ENCODE measurements at places on chromosomes 11 and 22.
A peak's percentile ranks its signal among the peaks of the same experiment; 100 is the strongest.

DNA sequence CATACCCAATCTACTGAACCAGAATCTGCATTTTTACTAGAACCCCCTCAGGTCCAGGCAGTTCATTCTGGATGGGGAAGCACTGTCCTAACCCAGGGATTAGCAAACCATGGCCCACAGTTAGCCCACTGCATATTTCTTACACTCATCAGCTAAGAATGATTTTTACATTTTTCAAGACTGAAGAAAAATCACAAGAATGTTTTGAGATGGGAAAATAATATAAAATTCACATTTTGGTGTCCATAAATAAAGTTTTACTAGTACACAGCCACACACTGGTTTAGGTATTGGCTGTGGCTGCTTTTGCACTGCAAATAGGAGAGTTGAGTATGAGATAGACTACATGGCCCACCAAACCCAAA, 59.4 kb downstream of the PPFIBP2 start:
- DNase-seq: no peak

DNA sequence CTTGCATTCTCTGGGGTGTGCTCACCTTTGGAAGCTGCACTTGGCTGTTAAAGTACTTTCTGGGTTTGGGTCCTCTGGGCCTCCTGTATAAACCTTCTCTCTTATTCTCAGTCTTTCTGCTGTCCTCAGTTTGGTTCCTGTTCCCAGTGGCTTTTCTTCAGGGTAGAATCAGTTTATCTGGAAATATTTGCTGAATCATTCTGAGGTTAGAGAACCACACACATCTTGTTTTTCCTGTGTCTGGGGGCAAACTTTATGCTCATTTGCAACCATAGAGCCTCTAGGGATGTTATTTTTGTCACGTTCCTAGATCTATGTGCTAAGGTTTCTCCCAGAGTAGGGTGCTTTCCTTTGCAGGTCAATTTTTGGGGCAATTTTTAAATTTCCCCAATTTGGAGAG, 224.3 kb upstream of the C11orf87 start:
- no peak for DNase-seq

DNA sequence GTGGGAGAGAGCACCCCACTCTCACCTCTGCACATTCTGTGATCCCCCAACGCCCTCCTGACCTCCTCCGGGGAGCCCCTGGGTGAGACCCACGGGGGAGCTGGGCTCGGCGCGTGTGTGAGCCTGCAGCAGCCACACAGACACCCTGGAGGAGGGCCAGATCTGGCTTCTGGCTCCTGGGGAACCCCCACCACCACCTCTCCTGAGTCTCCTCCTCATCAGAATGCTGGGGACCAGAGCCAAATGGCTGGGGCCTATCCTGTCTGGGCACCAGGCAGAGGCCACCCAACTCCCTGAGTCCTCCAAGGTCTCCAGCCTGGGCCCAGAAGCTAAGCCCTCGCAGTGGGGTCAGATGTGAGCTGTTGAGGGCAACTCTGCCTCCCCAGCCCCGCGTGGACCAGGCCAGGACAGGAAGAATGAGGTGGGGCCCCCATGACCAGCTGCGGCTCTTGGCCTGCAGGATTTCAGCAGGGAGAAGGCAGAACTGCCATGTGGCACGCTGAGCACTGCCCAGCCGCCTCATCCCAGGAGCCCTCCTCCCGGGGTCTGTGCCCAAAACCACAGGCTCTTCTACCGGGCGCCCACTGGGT, 5.5 kb upstream of the PIM3 start:
- DNase-seq: no peak

DNA sequence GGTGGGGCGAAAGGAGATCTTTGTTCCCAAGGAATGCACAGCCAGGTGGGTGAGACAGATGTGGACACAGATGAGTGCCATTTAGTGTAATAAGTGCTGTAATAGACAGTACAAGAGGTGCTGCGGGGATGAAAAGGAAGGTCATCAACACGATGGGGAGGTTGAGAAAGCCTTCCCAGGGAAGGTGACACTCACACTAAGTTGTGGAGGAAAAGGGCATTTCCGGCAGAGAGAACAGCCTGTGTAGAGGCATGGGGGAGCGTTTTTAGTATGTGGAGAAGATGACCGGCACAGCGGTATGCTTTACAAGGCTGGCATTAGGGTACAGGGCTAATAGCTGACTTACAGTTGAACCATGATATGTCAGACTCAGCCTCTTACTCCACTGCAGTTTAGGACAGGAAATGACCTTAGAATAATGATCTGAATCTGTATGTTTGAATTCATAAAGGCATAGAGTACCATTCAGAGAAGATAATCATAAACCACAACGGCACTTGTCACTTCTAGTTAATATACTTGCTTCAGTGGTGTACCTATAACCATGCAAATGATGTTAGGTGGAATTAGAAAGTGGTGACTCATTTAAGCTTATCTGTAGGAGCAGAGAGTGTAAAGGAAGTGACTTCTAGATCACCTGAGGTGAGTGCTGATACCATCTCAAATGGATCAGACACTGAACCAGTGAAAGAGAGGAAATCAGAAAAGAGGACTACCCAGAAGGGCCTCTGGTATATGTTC, 60.6 kb downstream of the FAM83F start:
- no peak for DNase-seq

DNA sequence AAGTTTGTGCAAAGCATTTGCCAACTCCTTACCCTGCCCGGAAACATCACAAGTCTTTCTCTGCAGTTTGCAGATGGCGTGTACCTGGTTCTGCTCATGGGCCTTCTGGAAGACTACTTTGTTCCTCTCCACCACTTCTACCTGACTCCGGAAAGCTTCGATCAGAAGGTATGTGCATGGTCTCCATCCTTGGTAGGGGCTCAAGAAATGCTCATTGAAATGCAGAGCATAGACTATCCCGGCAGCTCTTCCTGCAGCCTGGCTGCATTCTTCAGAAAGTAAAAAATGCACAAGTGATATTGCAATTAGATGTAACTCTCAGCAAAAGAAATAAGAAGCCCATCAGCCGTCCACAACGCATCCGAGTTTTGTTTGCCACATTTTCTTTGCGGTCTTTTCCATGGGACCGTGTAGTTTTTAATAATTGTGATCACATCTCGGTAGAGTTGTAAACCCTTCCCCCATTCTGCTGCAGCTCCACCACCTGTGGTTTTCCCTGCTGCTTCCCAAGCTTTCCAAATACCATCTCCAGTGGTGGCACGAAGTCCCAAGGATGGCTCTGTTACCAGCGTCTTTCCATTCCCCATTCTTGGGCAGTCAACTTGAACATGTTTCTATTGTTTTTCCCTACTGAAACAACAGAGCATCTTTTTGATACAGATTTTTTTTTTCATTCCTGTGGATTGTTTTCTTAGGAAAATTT, 22.7 kb upstream of the PARVG start:
- DNase-seq: no peak

GRCh38 chr22:24548812-24549211, 6.1 kb downstream of the GUCD1 start:
- no peak for DNase-seq

- peak; percentile 44 for DNase-seq
These were observed 4.0 kb downstream of the STIM1 start for GRCh38 chr11:3859373-3859881.

DNA sequence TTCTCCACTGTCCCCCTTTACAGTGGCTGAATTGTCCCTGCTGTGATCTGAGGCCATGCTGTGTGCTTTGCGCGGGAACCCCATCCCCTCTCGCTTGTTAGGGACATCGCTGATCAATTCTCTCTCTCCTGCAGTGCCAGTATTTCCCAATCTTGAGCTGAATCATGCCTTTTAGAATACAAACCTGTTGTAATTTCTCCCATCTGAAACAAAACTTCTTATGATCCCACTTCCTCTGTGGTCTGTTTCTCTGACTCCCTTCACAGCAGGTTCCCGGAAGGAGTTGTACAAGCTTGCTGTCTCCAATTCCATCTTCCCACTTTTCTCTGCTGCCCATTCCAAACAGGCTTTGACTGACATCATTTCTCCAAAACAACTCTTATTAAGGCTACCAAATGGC, 16.8 kb downstream of the ADAMTS15 start:
- DNase-seq: no peak

DNA sequence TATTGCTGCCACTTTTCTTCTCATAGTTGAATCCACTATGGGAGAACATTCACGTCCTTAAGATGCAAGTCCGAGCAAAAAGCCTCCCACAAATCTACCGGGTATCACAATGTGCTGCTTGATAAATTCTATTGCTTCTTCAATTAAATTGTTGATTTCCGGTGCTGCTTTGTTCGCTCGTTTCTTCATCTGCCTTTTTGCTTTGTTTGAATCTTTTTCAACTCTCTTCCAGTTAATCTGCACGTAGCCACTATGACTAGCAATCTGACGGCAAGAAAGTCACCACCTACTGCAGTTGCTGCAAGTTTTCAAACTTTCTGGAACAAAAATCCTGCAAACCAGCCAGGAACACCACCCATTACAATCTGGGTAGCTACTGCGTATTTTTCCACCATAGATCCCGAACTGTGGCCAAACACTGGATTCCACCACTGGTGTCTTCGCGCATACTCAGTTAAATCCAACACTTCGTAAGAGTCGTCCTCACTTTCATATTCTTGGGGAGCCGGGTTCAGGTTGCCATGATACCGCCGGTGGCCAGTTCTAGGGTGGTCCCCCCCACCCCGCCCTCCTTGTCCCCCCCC, 59.1 kb downstream of the CLMP start:
- DNase-seq: no peak

GRCh38 chr11:30635401-30635989, 49.3 kb upstream of the MPPED2 start:
- DNase-seq: peak; percentile 80

DNA sequence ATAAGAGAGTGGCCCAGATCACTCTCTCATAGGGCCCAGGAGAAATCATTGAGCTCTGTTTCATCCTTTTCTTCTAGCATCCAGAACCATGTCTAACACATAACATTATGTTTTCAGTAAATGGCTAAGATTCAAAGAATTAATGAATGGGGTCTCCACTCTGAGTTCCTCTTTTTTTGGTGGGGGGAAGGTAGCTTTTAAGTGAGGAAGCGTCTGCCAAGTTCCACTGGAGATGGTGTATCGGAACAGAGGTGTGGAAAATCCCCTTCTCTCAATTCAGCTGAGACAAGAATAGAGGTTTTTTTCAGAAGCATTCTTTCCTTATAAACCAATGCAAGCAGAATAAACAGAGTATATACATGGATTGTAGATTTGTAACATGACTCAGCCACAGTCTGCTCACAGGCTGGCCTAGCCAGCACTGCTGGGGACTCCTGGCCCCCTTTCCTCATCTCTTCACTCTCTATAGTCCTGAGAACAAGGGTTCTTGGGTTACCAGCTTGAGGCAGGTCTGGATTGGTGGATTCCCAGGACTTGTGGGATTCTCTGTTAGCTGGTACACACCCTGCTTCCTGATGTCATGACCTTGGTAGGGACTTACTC, 97.2 kb downstream of the TRAF6 start:
- DNase-seq: no peak

- no peak for DNase-seq
These were observed 590.2 kb upstream of the LRRC4C start for GRCh38 chr11:42049650-42050049.

GRCh38 chr11:123428116-123428715, 1.9 kb upstream of the GRAMD1B start:
- no peak for DNase-seq

GRCh38 chr11:97963528-97964331, 1057.0 kb upstream of the CNTN5 start:
- DNase-seq: no peak

GRCh38 chr11:130070846-130071200, 1.1 kb downstream of the APLP2 start:
- peak; percentile 46 for DNase-seq

DNA sequence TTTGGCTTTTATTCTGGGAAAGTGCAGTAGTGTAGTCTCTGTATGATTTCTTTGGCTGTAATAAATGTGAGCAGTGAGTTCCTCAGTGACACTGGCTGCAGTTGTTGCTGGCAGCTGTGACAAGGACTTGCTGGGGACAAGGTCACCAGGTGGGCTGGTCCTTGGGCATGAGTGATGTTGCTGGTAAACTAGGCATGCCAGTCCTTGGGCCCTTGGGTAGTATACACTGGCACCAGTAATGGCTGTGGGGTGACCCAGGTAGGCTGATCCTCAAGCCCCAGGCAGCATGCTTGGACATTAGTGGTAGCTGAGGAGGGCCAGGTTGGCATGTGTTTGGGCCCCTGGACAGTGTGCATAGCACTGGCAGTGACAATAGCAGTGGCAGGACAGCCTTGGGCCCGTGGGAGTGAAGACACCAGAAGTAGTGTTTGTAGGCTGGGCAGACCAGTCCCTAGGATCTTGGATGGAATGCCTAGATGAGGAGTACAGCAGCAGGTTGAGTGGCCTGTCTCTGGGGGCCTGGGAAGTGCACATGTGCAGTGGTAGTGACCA, 164.3 kb downstream of the GUCY1A2 start:
- DNase-seq: no peak

DNA sequence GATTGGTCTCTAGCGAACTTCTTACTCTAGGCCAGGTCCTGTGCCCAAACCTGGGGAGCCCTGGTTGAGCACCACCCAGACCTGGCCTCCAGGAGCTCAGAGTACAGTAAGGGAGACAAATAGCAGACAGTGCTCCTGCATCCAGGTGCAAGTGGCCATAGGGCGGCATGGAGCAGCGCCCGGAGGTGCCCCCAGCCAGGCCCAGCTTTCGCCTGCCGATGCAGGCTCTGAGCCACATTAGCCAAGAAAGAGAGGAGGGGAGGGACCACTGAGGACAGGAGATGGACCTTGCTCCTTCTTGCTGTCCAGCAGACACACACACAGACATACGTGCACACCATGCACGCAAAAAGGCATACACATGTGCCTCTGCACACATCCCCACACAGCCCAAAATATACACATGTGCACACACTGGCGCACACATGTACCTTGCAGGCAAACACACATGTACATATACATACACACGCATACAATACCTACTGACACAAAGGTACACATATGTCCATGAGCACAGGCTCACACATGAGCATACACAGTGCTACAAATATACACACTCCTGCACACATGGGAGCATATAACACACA, 68.7 kb upstream of the FGF3 start:
- DNase-seq: no peak

DNA sequence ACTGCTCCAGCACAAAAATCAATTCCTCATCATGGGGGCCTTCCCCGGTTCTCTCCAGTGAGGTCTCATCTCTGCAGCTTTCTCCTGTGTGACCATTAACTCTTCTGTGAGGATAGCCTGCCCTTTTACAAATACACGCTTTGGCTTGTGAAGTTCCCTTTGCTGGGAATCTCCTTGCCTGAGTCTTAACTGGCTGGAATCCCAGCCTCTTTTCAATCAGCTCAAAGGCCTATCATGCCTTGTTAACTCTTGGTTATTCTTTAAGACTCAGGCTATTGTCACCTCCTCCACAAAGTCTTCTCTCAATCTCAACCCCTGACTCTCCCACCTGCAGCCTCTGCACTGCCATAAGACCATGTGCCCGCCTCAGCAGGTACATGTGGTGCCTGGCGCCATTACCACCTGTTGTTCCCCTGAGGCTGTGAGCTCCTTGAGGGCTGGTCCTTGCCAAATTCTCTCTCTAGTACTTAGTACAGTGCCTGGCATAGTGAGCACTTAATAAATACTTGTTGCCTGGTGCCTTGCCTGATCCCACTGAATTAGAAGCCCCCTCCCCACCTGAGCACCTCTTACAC, 128.2 kb downstream of the ST3GAL4 start:
- no peak for DNase-seq
